Retinal pigment epithelial cell (primary cell): ENCODE measurements at places on chromosomes 7 and 10.

DNA sequence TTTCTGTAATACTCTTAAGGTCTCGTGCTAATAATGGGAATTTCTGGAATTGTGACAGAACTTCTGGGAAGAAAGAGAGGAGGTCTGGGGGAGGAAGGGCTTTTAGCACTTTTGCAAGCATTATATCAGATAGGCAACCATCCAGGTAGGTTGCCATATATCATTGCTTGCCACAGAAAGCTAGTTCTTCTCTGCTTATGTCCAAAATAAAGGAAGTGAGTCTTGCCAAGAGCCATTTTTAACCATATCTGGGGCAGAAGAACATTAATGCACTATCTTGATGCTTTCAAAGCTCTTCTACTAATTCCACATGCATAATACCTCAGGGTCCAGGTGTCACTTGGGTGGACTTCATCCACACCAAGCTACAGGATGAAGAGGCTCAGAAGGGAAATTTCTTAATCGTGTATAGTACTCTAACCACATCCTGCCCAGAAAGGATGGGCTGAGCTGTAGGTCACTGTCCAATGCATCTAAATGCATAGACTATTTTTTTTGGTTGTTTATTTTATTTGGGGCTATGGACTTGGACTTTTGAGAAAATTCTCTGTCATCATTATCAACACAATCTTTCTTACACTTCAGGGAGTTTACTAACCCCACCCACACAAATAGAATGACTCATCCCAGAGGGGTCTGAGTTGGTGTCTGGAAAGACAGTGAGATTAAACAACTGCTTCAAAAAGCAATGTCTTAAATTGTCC is 68.9 kb upstream of the ADO start:
- no peak for DNase-seq

DNA sequence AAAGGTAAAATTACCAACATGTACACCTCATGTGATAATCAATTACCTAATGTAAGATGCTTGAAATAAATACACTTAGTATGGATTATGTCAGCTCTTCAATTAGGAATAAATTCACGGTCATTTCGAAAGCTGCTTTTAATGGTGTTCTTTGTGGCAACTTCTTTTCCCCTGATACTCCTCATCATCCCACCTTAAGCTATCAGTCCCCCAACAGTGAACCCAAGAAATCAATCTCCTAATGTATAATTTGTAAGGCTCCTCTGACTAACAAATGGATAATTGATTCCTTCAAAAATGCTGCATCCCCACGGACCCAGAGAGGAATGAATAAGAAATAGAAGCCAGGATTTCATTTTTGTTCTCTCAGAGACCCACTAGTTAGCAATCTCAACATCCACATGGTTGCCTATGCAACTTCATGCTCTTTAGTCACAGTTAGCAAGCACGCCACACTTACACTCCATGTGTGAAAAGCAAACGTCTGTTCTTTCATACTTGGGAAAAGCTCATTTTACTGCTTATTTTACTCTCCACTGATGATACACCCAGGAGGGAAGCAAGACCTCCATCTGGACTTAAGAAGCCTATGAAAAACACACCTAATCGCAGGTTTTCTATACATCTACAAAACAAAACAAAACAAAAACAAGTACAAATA is 70.1 kb downstream of the VPS41 start:
- no peak for DNase-seq

DNA sequence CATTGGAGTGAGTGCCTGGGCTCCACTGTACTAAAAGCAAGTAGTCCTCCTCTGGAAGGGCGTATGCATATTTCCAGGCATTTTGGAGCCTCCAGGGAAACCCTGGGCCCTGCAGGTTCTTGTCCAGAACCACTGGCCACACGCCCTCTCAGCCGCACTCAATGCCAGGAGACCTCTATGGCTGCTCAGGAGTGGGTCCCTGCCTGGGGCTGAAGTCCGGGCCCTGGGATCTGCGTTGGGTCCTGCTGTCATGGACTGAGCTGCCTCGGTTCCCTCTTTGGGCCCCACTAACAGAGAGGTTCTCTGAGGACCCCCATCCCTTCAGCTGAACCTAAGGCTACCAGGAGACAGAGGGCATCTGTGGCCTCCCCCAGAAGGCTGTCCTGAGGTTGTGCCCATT is 58.3 kb downstream of the GRK5 start:
- no peak for DNase-seq

DNA sequence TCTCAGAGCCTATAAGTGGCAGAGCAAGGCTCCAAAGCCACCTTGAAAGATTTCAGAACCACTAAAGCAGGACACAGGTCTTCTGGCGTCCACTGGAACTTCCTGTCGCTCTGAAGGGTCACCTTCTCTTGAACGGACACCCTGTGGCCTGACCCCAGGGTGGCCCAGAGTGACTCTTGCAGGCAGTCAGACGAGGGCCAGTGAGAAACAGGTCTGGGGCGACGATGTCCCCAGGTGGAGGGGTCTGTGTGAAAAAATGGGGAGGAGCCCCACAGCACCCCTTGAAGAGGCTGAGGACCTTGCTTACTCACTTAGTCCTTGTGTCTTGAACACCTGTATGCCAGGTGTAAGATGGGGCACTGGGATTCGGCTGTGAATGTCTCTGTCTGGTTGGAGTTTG is 946 bp upstream of the RASGEF1A start:
- no peak for DNase-seq

DNA sequence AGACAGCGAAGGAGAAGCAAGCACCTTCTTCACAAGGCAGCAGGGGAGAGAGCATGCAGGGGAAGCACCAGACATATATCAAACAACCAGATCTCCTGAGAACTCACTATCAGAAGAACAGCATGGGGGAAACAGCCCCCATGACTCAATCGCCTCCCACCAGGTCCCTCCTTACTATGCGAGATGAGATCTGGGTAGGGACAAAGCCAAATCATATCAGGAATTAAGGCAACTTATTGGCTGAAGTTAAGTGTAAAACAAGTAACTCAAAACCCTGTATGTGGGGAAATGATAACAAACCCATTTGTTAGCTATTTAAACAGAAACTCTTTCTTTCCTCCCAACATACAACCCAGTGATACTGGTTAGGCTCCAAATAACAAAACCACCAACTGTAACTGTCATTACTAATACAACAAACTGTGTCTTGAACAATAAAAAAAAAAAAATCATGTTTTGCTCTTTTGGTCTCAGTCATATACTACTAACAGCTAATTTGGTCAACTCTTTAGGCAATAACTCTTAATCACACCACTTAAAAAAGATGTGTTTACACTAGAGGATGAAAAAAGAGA is 57.8 kb downstream of the MINDY3 start:
- DNase-seq, result no peak

DNA sequence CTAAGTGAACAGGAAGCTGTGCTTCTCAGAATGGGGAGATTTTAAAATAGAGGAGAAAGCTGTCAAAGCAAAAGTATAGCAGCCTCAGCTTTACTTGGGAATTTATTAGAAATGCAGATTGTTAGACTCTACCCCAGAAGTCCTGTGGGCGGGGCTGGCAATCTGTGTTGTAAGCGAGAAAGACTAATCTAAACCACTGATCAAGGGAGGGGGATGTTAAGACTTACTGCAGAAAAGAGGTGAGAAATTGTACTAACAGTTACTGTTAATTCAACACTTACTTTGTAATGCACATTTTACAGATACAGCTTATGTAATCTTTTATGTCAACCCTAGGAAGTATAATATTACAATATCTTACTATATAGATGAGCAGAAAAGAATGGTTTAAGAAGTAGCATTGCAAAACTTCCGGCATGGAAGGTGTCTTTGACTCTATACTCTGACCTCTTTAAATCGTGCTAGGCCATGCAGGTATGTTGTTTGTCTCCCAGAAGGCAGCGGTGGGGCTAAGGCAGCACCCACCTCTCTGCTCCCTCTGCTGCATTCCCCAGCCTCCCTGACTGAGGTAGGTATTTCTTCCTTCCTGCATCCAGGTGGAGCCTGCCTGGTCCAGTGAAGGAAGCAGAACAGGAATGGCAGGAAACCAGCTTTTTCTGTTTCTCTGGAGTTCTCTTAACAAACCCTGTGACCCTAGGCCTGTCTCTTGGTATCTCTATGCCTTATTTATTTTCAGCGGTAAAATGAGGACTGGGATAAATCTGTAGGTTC is 462.2 kb downstream of the AUTS2 start:
- no peak for DNase-seq

GRCh38 chr7:139075871-139076686 is 33.4 kb downstream of the ZC3HAV1 start:
- DNase-seq, result no peak

GRCh38 chr7:139345042-139345441 is 3.9 kb downstream of the FMC1 start:
- no peak for DNase-seq

- no peak for DNase-seq
Measured at GRCh38 chr7:115707258-115708012, 323.1 kb downstream of the TFEC start.

DNA sequence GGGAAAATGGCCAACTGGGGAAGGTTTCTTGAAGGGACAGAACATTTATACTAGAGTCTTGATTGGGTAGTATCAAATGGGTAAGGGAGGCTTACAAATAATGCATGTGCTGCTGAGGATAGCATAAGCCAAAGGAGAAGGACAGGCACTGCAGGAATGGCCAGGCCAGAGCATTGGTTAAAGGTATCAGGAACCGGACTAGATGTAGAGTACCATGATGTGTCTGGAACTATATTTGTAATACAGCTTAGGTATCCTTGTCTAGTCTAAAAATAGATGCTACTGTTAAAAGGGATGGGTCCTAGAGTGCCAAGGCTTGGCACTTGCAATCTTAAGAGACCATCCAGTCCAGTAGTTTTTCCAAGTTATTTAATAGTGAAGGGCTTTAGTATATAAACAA is 20.3 kb downstream of the TMEM243 start:
- no peak for DNase-seq
